ENCODE measurements at places on chromosomes 7 and 10.

- peak; percentile 11 for DNase-seq
Measured at GRCh38 chr7:20539201-20539600, 76.3 kb upstream of the ABCB5 start.

- no peak for DNase-seq
Measured at GRCh38 chr10:112624546-112625048, 177.6 kb downstream of the VTI1A start.

- no peak for DNase-seq
Measured at GRCh38 chr7:112784603-112785002, 5.6 kb downstream of the TMEM168 start.

GRCh38 chr10:67327626-67328535 lies 368.1 kb downstream of the CTNNA3 start:
- DNase-seq, result no peak

DNA sequence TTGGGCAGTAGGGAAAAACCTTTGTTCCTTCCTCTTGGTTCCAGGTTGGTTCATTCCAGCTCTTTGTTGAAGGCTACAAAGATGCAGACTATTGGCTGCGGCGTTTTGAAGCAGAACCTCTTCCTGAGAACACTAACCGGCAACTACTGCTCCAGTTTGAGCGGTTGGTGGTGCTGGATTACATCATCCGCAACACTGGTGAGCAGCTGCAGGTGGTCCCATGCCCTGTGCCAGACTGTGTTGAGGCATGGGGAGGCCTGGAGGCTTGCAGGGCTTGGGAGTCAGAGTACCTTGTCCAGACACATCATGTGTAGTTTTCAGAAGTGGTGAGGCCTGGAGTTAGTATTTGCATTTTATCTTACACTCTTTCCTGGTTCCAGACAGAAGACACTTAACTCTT lies 16.3 kb downstream of the PI4K2A start:
- DNase-seq, result peak; percentile 74
